ENCODE measurements at places on chromosomes 16 and 17.

DNA sequence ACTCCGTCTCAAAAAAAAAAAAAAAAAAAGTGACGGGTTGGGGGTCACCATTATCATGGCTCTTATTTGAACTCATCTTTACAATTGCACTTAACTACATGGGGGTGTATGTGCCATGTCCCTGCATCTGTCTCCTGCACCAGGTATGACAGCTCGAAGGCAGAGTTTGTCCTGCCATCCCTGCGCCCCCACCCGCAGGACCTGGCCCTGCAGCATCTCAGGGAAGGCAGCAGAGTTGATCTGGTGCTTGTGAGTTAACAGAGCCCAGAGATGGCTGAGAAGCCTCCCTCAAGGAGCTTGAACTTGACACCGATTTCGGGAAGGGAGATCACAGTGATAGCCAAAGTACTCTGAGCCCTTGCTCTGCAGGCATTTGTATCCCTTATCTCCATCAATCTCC, 44.8 kb downstream of the C16orf82 start:
- no peak for DNase-seq

DNA sequence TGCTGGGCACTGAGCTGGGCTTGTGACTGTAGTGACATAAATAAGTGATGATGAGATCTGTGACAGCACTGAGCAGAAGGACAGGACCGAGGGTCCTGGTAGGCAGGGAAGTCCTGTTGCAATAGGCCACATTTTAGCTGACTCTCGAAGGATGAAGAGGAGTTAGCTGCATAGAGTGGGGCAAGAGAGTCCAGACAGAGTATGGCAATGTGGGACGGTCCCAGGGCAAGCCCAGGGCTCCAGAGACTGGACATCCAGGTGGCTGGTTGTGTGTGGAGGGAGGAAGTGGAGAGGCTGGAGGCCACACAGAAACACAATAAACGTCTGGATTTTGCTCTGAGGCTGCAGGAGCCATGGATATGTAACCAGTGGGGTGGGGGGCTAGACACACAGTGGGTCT, 64.5 kb upstream of the ZNF423 start:
- DNase-seq: no peak

DNA sequence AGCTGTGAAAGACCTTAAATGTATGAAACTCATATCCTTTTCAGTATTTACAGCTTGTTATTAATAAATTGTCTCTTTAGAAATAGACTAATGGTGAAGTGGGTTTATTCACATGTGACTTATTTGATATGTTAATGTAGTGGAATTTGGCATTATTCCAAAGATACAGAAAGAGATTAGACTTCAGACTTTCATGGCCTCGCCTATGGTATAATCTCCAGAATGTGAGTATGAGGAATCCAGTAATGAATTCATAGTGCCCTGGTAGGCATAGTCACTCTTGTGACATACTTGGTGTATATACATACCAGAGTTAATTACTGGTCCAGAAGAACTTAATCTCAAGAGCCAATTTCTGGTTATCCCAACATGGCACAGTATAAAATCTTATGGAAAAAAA, 72.7 kb downstream of the OMG start:
- no peak for DNase-seq

DNA sequence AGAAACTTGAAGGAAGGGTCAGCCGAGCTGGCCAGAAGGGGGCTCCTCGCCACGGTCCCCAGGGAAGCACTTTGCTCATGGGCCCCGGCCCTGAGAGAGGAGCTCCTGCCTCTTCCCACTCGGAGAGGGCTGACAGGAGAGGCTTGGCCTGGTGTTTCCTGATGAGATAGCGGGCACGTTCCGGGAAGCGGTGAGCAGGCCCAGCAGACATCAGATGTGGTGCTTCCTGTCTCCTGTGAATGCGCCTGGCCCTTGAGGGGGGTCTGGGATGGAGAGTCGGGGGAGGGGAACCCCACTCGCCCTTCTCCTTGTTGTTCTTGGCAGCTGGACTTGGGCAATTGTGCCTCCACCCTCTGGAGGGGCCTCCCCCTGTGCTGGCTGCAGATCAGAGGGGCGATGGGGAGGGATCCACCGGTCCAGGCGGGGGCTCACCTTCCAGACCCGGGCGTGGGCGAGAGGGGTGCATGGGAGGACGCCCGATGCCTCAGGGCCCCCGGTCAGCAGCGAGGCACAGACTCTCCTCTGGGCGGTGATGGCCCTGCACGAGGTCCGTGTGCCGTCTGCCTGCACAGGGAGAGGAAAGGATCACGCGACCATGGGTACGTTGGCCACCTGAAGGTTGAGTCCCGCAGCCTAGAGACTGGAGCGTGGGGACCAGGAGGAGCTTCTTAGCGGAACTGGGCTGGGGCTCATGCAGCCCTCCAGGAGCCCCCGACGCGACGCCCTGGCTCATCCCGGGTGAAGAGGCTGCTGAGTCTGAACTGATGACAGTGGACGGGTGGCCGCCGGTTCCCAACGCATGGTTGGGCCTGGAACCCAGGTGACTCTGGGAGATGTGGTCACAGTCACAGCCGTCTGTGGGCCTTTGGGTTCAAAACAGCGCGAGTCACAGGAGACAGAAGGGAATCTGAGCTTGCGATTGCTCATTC, 25.4 kb downstream of the METRNL start:
- DNase-seq: no peak

DNA sequence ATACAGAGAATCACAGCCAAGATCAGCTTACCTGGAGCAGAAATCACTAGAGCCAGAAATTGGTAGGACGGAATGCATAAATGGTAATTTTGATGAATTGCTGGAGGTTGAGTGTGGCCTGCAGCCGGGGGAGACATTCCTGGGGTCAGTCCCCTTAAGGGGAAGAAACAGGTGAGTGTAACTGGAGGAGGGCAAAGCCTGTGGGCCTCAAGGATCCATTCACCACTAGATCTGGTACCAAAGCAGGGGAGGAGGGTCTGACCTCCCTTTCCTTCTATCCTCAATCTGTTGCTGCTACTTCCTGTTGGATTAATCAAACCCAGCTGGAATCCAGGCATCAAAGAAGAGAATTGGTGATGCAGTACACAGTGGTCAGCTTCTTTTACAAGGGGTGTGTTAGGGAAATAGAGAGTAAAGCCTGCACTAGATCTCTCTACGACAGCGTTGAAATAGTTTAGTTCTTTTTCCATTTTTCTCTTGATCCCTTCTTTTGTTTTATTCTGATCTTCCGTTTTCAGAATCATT, 8.6 kb upstream of the ABCA9 start:
- DNase-seq: no peak

DNA sequence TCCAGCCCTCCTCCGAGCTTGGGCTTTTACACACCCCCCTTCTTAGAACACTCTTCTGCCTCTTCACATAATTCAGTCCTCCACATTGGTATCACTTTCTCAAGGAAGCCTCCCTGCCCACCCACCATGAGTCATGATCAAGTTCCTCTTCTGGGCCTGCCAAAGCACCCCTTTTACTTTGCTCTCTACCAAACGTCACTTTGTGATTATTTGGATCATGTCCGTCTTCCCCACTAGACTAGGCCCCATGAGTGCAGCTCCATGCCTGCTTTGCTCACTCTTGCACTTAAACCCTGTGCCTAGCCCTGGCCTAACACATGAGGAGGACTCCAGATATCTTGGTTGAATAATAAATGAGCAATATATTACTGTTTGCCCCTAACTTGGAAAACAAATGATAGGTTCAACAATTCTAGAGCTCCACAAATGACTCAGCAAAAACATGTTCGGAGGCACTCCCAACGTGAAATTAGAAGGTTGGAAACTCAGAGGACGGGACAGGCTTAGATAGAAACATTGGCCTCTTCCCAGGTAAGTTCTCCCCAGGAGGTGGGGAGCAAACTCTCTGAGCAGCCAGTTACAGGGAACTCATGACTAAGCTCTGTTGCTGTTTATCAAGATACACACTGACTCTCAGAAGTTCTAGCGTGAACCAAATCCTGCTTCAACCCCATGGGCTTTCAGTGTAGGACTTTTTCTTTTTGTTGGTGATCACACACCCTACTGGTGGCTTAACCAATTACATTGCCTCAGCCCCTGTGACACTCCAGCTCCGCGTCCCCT, 28.3 kb downstream of the G6PC1 start:
- DNase-seq: peak; percentile 94

DNA sequence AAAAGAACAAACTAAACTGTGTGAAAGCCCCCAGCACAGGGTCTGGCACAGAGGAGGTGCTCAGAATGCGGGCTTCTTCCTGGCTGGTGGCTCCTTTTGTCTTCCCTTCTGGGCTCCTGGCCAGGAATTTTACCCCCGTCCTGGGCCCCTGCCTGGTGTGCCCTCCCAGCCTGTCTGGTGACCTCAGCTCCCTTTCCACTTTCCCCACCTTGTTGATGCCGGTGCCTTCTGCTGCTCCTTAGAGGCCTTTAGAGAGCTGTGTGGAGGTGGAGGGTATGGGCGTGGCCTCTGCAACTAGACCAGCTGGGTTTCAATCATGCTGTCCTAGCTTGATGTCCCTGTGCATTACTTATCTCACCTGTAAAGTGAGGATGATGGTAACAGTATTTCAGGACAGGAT, 16.8 kb downstream of the PIRT start:
- no peak for DNase-seq

DNA sequence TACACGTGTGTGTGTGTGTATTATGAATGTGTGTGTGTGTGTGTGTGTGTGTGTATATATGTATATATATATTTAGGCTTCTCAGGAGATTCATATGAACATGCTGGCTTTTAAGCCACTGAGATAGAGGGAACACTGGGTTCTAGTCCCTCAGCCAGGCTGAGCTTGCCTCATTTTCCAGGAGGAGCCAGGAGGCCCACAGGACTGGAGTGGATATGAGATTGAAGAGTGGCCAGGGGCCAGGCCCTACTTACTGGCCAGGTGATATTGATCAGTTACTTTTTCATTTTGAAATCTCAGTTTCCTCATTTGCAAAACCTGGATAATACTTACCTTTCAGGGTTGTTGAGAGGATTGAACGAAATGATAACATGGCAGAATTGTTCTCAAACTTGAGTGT, 5.8 kb downstream of the PCTP start:
- DNase-seq: no peak

- peak; percentile 62 for DNase-seq
These were observed 8.2 kb upstream of the CCL2 start for GRCh38 chr17:34246881-34247280.

DNA sequence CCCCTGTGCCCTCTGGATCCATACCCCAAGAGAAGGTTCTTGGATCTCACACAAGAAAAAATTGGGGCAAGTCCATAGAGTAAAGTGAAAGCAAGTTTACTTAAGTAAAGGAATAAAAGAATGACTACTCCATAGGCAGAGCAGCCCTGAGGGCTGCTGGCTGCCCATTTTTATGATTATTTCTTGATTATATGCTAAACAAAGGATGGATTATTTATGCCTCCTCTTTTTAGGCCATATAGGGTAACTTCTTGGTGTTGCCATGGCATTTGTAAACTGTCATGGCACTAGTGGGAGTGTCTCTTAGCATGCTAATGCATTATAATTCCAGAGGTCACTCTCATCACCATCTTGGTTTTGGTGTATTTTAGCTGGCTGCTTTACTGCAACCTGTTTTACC, 70.8 kb downstream of the NLK start:
- DNase-seq: no peak

DNA sequence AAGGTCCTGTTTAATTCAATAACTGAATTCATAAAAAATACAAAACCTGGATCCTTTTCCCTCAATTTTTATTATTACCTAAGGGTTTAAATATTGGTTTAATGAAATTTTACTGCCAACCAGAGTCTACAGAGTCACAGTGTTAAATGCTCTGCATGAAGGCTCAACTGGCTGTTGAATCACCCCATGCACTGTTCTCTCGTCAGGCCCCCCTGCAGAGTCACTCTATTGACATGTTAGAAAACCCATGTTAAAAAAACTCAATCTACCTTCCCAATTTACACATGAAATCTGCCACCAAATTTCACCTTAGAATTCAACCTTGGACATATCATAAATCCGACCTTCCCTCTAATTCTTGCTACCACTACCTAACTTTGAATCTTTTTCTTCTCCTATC, 43.3 kb upstream of the ULK2 start:
- DNase-seq: no peak

- DNase-seq: no peak
These were observed 1.1 kb downstream of the PGAP6 start for GRCh38 chr16:380762-381011.

GRCh38 chr16:77564791-77565390, 130.1 kb upstream of the ADAMTS18 start:
- no peak for DNase-seq

DNA sequence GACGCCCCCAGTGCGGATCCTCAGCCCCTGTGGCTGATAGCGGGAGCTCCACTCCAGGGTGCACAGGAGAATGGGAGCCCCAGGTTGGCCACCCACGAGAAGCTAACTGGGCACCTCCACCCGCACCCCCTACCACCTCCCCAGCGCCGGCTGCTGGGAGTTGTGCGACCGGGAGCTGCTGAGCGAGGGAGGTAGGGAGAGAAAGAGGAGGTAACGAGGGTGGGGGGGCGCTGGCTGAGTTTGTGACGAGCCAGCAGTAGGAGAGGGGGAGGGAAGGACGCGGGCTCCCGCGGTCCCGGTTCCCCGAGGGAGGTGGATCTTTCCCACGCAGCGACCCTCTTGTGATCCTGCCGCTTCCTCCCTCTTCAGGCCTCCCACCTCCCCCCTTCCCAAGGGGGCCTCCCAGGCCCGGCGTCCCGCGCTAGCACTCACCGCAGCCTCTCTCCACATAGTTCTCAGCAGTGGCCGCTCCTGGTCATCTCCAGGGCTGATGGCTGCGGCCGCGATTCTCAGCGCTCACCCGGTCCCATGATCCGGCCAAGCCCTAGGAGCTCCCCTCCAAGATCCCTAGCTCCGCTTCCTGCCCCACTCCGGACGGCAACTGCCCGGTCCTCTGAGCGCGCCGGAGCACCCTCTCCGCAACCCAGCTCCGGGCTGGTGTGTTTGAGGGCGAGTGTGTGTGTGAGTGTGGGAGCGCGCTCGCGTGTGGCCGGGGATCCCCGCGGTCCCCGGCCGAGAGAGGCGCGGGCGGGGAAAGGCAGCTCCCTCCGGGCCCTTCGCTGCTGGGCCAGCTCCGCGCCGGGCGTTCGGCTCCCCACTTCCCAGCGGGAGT, at the start of gene GRIN2A:
GRIN2A (minus strand) TSS at position 207 of the 832 bp plus-strand sequence. CDS start 2,017 bp downstream, outside the sequence.
- peak; percentile 19 for DNase-seq

GRCh38 chr17:66331038-66331816, 28.8 kb downstream of the PRKCA start:
- no peak for DNase-seq

DNA sequence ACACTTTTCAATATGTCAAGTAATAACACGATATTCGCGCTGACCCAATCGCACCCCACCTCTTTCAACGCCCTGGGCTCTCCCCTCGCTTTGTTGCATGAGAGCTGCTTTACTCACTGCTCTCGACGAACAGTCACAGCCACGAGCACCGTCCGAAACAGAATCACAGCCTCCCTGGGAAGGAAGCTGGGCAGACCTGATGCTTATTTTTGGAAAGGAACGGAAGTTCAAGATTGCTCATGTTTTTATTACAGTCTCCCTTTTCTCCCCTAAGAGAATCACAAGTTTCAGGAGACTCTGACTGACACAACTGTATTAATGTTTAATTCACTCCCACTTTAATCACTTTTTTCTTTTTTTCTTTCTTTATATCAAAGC, 67.8 kb downstream of the ANKRD11 start:
- no peak for DNase-seq

GRCh38 chr16:27779641-27780164, 229.8 kb downstream of the KATNIP start:
- DNase-seq: no peak

GRCh38 chr16:3175157-3176093, 12.6 kb upstream of the OR1F1 start:
- DNase-seq: no peak
